Thymus (tissue), 14 donors: ENCODE measurements at places on chromosomes 4 and X. TPM values are rescaled to one million over a fixed set of nuclear protein-coding genes. Genes with fewer than 3 reads are reported as not detected.

DNA sequence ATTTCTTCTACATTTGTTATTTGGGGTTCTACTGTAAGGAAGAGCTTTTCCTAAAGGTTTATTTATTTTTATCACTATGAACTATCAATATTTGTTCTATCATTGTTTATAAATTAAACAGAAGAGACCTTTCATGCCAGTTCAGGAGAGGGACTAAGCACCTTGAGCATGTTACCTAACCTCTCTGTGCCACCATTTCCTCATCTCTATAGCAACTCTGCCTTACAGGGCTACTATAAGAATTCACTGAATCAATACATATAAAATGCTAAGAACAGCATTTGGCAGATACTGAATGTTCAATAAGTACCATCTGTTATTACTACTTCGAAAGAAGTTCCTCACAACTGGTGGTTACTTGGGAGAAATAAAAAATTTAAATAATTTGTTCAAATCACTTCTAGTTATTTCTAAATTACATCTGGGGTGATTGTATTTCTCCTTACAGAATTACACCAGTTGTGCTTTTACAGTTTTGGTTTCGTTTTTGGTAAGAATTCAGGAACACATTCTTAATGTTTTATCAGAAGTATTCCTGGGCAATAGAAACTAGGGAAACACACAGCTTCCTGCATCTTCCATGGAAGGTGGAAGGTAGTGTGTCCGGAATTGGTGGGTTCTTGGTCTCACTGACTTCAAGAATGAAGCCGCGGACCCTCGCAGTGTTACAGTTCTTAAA lies 32.9 kb downstream of the EREG start:
- H3K27ac ChIP-seq = peak overlapping the region; percentile 46
- DNase-seq = no peak
- no peaks in the 10 kb centered on the region for H3K27me3 ChIP-seq
- no peaks in the 10 kb centered on the region for H3K4me1 ChIP-seq
- no peaks in the 10 kb centered on the region for H3K36me3 ChIP-seq

DNA sequence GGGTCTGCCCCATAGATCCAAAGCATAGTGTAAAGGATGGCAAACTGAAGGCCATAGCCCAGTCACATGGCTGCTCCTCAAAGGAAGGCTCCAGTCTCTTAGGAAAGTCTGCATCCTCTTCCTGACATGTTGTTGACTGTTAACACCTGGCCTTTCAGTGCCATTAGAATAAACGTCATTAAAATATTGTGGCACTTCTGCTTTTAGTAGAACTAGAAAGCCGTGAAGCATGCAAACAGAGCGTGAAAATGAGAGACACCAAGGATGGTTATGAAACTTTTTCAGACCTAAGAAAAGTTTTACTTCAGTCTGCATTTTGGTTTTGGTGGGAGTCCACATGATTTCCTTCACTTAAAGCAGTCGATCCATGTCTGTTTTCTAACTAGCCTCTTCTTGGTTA lies 41.1 kb upstream of the AFF2 start:
- no peak for DNase-seq
- no peaks in the 10 kb centered on the region for H3K36me3 ChIP-seq
- no peak overlapping the region for H3K4me3 ChIP-seq
- no peaks in the 10 kb centered on the region for H3K4me1 ChIP-seq
- no peak overlapping the region for H3K27ac ChIP-seq
- no peaks in the 10 kb centered on the region for H3K27me3 ChIP-seq

MAGEA1 gene
- total RNA-seq = not detected

GRCh38 chr4:163544407-163545038 lies 50.0 kb downstream of the TMA16 start:
- DNase-seq = peak; percentile 77
- H3K4me1 ChIP-seq = peaks cover 6% of the 10 kb centered on the region
- no peak overlapping the region for H3K27ac ChIP-seq

DNA sequence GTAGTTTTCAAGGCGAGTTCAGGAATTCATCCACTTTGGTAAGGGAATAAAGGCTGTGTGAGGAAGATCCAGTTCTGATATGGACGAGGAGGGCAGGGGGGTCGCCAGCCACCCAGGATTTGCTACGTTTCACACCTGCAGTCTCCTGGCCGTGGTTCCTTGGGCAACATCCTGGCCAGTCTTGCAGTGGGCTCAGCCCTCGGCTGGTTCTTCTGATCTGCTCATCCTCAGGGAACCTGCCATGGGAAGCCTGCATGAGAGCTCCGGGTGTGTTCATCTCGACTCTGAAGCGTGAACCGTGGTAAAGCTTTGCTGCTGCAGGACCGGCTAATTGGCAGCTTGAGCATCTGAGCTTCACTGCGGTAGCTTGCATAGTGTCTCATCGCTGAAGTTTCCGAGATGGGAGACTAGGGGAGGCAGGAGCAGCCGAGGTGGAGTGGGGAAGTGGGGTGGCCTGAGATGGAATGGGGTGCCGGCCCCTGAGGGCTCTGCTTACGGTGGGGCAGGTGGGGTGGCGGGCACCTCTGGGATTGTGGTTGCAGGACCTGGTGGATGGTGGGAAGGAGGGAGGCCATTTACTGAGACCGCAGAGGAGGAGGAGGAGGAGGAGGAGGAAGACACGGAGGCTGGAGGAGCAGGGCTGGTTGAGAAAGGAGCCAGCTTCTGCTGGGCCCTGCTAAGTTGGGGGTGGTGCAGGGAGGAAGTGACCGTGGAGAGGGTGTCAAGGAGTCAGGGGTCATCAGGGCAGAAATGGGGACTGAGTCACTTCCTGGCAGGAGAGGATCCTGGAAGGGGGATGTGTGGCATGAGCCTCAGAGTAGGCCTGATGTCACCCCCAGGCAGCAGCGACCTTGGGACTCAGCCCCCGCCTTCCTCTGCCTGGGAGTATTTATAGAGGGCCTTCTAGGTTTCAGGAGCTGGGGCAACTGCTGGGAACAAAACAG lies 213.1 kb upstream of the PSAPL1 start:
- H3K4me1 ChIP-seq = no peaks in the 10 kb centered on the region
- no peaks in the 10 kb centered on the region for H3K36me3 ChIP-seq
- H3K27ac ChIP-seq = no peak overlapping the region
- H3K27me3 ChIP-seq = peaks cover 6% of the 10 kb centered on the region
- no peak overlapping the region for H3K4me3 ChIP-seq

GRCh38 chrX:123731987-123732669 lies 724 bp downstream of the THOC2 start:
- no peak for DNase-seq
- peaks cover 2% of the 10 kb centered on the region for H3K4me1 ChIP-seq
- H3K27me3 ChIP-seq = no peaks in the 10 kb centered on the region
- peak overlapping the region; percentile 82 for H3K4me3 ChIP-seq
- no peaks in the 10 kb centered on the region for H3K36me3 ChIP-seq
- H3K27ac ChIP-seq = no peak overlapping the region

DNA sequence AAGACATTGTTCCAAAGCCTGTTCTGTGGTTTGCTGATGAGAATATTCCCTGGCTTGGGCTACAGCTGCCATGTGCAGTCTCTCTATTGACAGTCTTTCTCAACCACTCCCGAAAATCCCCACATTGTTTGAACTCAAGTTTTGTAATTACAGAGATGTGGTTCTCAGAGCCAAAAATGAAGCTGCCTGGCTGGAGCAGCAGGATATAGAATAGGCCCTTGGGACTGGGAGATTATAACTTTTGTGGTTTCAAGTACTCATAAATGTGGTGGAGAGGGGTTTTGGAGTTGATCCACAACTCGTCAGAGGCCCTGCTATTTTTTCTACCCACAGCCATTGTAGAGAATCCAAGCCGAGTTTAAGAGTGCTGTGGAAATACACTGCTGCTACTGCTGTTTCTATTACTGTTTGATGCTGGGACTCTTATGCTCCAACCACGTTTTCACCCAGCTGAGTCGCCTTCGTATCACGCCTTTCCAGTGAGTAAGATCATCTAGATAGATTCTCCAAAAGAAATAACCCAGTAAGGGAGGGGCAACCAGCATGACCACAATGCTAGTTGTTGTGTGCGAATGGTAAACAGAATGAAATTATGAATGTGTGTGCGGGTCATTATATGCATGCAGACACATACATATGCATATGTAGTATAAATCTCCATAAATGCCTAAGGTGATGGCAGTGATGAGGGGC lies 57.1 kb upstream of the ATXN3L start:
- H3K27ac ChIP-seq = no peak overlapping the region
- no peaks in the 10 kb centered on the region for H3K36me3 ChIP-seq
- H3K27me3 ChIP-seq = no peaks in the 10 kb centered on the region

FRG2 gene
- 0.05 TPM for total RNA-seq

GRCh38 chr4:123468479-123469031 lies 72.0 kb downstream of the SPRY1 start:
- DNase-seq = no peak
- H3K4me1 ChIP-seq = no peaks in the 10 kb centered on the region
- no peak overlapping the region for H3K27ac ChIP-seq
- H3K36me3 ChIP-seq = no peaks in the 10 kb centered on the region
- H3K4me3 ChIP-seq = no peak overlapping the region

DNA sequence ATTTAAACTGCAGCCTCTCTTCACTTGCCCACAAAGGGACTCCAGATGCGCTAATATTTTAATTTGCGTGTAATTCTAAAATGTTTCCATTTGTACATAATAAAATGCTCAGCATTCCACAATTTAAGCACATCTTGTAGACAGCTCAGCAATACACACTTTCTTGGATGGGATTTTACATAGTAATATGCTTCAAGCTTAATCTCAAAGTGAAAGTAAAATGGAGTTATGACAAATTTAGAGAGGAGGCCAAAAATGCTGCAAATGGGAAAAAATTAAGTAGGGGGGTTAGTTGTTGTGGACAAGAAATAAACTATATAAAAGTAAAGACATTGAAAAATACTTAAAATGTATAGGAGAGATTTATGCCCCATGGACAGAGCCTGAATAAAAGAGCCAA lies 149.1 kb downstream of the FBXO8 start:
- H3K27me3 ChIP-seq = no peaks in the 10 kb centered on the region
- no peak overlapping the region for H3K27ac ChIP-seq
- no peak for DNase-seq
- no peak overlapping the region for H3K4me3 ChIP-seq

DNA sequence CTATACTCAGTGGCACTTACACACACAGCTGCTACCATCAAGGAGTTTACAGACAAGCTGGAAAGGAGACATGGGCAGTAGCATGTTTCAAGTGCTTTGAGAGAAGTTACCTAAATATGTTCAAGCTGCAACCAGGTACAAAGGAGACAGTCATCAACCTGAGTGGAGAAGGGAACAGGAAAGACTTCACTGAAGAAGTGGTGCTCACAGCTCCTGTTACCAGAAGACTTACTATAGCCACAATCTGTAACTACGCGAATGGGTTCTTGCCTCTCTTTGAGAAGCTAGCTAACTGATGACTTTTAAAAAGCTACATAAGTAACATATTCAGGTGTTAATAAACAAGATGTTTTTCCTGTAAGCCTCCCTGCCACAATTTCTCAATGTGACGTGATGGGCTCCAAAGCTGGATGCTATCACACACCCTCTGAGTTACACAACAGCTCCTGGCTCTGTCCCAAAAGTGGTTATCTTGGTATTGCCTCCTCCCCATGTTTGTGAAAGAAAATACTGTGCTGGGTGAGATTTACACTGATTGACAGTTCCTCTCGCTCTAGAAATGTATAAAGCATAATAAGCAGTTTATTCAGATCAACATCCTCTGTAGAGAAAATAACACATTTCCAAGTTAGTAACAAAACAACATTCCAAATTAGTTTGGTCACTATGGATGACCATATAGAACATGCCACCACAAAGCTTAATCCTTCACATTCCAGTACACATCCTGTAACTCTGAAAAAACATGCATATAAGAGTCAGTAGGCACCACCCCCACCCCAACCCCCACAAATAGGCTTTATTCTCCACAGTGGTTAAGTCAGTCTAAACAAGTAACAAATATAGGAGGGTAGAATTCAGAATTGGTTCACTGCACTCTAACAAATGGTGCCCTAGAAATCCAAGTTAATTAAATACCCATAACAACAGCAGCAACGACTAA lies 81.8 kb downstream of the FRYL start:
- no peaks in the 10 kb centered on the region for H3K36me3 ChIP-seq
- no peaks in the 10 kb centered on the region for H3K4me1 ChIP-seq
- no peak for DNase-seq

DNA sequence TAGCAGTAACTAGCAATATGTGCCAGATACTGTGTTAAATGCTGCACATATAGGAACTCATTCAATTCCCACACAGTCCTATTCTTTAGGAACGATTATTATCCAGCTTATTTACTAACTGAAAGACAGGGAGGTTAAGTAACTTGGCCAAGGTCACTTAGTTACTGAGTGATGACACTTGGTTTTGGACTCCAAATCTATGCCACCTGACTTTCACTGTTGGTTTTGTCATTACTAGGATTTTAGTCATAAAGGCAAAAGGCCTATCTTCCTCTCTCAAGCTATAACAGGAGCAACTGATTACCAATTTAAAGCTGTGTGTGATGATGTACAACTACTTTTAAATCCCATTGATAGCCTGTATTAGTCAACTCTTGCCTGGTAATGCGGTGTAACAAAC lies 138.9 kb upstream of the STX18 start:
- DNase-seq = no peak
- H3K27ac ChIP-seq = no peak overlapping the region
- no peaks in the 10 kb centered on the region for H3K27me3 ChIP-seq
- no peaks in the 10 kb centered on the region for H3K36me3 ChIP-seq

- no peaks in the 10 kb centered on the region for H3K4me1 ChIP-seq
- no peaks in the 10 kb centered on the region for H3K36me3 ChIP-seq
- no peak overlapping the region for H3K4me3 ChIP-seq
These were observed 22.4 kb upstream of the ARMCX4 start for GRCh38 chrX:101462892-101463291.

DNA sequence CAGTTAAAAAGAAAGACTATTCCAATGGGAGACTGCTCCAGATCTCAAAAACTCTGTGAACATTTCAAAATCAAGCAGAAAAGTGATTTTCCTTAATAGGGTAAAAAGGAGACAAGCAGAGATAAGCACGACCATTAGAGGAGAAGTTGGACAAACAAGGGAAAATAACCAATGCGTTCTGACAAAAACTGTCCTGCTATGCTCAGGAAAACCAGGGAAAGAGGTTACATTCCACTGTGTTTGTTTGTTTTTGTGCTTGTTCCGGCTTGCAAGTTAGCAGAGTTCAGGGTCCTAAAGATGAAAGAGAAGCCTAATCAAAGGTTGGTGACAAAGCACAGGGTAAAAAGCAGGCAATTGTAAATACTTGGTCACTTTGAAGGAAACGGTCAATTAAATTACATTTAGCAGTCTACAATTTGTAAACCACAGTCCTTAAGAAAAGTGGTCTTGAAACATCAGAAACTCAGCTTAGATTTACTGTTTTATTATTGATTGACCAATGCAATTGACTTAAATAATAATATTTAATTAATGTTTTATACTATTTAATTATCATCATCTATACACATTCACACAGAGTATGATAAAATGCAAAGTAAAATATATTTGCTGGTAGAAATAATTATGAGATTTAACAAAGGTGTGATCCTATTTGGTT lies 186.2 kb upstream of the CPXCR1 start:
- H3K4me1 ChIP-seq = no peaks in the 10 kb centered on the region
- H3K27me3 ChIP-seq = no peaks in the 10 kb centered on the region
- DNase-seq = no peak
